Caki2 (cell line): ENCODE measurements at places on chromosomes 1 and 21. TPM values are rescaled to one million over a fixed set of nuclear protein-coding genes. Genes with fewer than 3 reads are reported as not detected.

DNA sequence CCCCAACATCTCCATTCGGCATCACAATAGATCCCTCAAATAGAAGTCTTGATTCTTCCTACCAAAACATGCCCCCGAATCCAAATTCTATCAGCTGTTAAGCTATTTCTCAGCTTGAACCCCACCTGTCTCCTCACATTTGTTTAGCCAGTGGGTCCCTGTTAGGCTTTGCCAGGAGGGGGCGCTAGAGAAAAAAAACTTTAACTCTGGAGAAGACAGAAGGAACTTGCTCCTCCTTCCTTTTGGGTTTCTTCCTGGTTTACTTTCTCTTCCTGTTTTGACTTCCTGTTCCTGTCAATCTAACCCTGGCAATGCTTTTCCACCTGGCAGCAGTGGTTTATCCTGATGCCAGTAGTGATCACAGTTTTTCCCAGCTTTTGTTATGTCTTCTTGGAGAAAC is 95.6 kb upstream of the KCNK1 start:
- peak; percentile 33 for DNase-seq

- no peak for DNase-seq
Observed at GRCh38 chr1:26434161-26434752, 2.1 kb downstream of the DHDDS start.

DNA sequence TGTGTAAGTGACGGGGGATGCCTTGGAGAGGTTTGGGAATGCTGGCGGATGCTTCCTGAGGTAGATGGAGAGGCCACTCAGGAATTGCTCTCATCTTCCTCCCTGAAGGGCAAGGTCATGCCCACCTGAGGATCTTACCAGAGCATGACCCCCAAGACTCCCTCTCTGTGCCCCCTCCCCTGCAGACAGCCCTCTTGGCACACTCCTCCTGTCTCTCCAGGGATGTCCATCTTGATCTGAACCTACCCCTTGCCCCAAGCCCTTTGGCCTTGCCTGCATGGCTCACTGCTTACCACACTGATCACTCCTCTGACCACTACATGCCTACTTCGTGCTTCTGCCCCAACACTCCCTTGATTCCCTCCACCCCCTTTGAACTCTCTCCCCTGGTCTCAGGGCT is 17.9 kb upstream of the MPL start:
- no peak for DNase-seq

DNA sequence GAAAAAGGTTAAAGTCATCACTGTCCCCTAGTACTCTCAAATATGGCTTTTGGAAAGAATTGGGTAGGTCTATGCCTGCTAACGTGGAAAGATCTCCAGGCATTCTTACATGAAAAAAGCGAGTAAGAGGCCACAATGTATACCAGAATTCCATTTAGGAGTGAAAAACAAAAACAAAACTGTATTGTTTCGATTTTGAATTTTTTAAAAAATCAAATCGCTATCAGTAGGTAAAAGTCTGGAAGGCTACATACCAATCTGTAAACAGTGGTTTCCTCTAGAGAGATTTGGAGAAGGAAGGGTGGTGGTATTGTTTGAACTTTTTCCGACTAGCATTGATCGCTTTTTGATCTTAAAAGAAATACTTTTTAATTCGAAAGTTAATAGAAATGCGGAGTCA is 55.9 kb downstream of the RRAGC start:
- no peak for DNase-seq

GRCh38 chr1:185008838-185009237 is 34.5 kb upstream of the NIBAN1 start:
- DNase-seq: no peak

DNA sequence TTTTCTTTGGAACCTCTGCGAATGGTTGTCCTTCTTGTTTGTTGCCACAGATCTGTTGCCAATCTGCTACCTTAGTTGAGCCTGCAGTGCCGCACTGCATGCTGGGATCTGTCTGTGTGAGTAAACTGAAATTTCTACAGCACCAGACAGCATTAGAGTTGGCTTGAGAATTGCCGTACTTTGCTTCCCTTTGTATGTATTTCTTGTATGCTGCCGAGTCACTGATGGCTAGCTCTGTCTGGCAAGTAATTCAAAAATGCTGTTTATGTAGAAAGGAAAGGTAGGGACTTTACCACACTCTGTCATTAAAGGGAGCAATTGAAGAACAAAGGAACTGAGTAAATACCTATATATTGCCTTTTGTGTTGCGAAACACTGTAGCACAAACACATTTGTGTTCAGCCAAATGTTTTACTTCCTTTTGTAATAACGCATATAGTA is 857.4 kb downstream of the USP25 start:
- DNase-seq: peak; percentile 66

DNA sequence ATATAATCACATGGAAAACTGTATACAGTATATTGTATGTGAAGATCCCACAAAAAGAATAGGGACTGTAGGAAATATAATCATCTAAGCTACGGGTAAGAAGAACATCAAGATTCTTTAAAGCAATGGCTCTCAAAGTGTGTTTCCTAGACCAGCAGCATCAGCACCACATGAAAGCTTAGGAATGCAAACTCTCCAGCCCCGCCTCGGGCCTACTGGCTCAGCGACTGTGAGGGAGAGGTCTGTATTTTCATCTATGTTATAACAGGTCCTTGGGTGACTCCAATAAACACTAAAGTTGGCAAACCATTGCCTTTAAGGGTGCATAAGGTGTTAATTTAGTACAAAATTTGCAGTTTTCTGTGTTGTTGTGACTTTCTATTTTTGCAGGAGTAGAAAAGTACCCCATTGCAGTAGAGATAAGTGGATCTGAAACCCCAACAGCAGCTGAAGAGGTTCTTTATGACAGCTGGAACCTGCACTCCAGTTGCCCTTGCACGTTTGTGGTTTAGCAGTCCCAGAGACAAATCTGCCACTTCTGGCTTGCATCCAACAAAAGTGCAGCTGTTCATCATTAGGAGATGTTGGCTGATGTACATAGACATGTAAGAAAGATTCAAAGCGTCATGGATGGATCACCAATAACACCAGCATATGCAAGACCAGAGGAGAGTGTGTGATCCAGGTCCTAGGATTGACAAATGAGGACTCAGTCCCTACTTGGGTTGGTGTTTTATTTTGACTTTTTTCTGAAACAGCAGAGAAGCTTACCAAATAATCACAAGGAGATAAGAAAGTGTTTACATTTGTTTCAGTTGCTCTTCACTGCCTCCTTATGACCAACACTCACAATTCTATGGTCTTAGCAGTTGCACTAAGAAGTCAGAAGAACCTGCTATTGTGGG is 15.9 kb upstream of the IFNAR1 start:
- DNase-seq: no peak

Gene B3GALT2
- total RNA-seq: not detected in 2 replicates
